ENCODE measurements at places on chromosomes 2 and 18. TPM values are rescaled to one million over a fixed set of nuclear protein-coding genes. Genes with fewer than 3 reads are reported as not detected.

Gene COPS8
- total RNA-seq: 234 TPM

- DNase-seq: no peak
Measured at GRCh38 chr2:66036948-66037347, 398.0 kb upstream of the MEIS1 start.

- DNase-seq: no peak
Measured at GRCh38 chr2:23237147-23237546, 147.8 kb upstream of the KLHL29 start.

- DNase-seq: no peak
Measured at GRCh38 chr2:119598596-119599263, 54.5 kb downstream of the CFAP221 start.

DNA sequence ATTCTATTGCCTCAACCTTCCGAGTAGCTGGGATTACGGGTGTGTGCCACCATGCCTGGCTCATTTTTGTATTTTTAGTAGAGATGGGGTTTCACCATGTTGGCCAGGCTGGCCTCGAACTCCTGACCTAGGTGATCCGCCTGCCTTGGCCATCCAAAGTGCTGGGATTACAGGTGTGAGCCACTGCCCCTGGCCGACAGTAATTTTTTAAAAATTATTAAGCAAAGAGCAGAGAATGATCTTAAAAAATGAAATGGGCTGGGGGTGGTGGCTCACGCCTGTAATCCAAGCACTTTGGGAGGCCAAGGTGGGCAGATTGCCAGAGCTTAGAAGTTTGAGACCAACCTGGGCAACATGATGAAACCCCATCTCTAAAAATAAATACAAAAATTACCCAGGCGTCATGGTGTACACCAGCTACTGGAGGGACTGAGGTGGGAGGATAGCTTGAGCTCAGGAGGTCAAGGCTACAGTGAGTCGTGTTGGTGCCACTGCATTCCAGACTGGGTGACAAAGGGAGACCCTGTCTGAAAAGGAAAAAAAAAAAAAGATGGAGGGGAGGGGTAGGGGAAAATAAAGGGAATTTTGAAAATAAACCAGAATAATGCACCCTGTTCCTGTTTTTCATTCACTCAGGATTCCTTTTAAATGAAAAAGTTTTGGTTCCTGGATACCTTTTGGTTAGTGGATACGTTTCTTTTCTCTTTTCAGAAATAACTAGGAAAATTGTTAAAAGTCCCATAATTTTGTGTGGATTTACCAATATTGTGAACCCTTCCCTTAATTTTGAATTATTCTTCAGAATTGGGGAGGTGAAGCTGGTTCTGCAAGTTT is 33.9 kb downstream of the MAP4K4 start:
- DNase-seq: no peak

Gene DHX57
- total RNA-seq: 8.5 TPM

DNA sequence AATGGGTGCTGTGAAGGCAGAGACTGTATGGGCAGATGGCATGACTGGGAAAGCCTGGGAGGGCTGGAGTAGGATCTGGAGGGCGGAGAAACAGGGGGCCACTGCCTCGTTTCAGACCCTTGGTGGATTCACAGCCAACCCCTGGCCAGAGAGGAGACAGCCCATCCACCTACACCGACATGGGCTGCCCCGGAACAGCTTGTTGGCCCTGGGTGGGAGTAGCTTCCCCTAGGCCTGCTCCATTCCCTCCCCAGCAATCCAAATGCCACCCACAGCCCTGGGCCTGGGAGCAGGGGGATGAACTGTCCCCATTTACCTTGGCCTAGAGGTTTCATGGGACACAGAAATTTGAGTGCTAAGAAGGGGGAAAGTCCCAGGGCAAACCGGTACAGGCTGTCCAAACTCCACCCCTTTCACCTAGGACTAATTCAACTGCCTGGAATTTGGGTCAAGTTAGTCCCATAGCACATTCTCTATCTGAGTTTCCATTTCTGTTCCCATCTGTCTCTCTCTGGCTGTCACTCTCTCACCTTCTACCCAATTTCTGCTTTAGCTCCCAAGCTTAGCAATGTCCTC is 37.0 kb downstream of the LBH start:
- no peak for DNase-seq
